Activated T-helper 9 cell treated with anti-CD3 and anti-CD28 coated beads, Interleukin-2, amount 50 U/mL, for 16 hours (primary cell): ENCODE measurements at places on chromosomes 2 and 18.

DNA sequence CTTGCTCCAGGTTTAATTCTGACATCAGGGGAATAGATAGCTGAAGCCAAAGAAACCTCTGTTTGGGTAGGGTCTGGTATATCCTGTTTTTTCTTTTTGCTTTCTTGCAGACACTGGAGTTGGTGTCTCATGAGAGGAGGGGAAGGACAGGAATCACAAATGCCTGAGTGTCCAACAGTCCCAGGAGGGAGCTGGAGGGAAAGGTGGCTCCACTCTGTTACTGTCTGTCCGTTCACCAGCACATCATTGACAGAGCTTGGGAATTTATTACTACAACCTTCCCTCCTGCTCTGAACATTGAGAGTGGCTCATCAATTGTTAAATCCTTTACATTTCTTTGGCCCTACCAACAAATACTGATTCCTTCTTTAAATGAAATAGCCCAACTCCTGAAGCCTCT is 152.3 kb upstream of the NOSTRIN start:
- no peak for DNase-seq

GRCh38 chr18:24595561-24596031 is 135.2 kb downstream of the HRH4 start:
- DNase-seq: no peak

DNA sequence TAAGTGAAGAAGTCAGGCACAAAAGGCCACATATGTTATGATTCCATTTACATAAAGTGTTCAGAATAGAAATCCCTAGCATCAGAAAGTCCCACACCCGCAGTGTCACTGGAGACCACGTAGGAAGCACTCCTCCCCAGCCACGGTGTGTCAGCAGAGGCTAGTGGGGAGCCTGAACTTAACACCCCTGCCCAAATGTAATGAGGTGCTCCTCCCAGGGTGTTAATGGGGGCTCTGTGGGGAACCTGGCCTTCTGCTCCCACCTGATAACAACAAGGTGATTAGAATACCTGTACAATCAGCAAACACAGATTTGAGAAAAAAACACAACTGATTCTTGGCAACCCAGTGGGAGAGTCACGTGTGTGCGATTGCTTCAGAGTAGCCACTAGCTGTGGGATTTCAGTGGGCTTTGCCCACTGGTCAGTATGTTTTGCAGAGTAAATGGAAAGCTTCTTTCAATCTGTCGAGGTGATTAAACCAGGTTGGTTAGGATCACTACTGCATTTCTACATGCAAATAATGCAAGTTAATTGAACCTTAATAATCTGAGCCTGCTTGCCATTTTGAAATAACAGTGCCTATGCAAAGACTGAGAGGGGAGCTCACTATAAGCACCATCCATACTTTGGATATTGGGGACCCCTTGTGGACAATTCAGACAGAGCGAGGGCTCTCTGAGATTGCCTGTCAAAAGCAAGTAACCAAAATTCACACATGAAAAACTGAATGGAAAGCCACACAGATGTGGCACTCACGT is 20.6 kb upstream of the ATRAID start:
- no peak for DNase-seq

DNA sequence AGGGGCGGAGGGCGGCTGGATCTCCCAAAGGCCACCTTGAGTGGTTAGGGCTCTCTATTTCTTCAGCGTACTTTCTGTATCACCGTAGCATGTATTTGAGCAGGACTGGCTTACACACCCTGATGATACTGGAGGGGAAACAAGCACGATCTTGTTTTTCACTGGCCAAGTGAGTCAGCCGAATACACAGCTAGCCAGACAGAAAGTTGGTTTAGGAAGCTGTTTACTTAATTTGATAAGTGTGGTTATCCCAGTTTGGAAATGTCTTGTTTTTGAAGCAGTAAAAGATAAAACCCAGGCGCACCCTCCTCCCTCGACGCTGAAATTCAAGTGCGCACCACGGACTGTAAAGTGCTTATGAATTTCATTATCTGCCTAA is 582 bp downstream of the RIOK3 start:
- no peak for DNase-seq

GRCh38 chr2:124211461-124211860 is 186.4 kb downstream of the CNTNAP5 start:
- DNase-seq: no peak

DNA sequence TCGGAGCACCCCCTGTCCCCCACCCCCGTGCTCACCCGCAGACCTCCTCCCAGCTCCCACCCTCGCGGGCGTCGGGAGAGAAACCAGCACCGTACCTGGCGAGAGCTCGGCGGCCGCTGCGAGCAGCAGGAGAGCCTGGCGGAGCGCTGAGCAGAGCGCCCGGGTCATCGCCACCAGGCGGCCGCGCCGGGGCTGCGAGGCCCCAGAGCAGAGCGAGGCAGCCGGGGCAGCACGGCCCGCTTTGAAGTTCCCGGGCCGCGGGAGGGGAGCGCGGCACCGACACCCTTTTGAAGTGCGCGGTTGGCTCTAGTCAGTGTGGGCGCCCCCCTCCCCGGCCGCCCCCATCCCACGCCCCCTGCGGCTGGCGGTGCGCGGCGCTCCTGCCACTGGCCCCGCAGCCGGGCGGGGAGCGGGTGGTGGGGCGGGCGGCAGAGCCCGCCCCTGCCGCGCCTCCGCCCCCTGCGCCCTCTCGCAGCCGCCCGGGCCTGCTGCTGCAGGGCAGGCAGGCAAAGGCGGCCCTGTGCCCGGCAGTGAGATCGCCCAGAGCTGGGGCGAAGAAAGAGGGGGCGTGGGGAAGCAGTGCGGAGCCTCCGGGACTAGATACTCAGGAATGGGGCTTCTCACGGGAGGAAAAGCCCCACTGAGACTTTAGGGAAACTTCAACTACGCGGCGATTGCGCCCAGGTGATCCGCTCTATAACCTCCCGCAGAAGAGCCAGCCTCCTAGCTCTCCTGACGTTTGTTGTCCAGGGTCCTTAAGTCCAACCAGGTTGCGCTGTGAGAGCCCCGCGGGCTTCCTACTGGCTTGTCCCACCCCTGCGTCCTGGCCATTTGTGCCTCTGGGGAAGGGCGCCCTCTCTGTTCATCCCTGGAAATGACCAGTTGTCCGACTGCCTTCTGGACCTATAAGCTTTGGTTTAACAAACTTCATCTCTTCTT is at the start of gene ACVR1C:
Gene ACVR1C, minus strand, starts transcription at position 388 of the 939 bp plus-strand sequence. Its CDS starts 220 bp downstream, at position 168.
- peak; percentile 59 for DNase-seq

- DNase-seq: no peak
Measured at GRCh38 chr18:73503326-73503725, 635.5 kb upstream of the NETO1 start.

DNA sequence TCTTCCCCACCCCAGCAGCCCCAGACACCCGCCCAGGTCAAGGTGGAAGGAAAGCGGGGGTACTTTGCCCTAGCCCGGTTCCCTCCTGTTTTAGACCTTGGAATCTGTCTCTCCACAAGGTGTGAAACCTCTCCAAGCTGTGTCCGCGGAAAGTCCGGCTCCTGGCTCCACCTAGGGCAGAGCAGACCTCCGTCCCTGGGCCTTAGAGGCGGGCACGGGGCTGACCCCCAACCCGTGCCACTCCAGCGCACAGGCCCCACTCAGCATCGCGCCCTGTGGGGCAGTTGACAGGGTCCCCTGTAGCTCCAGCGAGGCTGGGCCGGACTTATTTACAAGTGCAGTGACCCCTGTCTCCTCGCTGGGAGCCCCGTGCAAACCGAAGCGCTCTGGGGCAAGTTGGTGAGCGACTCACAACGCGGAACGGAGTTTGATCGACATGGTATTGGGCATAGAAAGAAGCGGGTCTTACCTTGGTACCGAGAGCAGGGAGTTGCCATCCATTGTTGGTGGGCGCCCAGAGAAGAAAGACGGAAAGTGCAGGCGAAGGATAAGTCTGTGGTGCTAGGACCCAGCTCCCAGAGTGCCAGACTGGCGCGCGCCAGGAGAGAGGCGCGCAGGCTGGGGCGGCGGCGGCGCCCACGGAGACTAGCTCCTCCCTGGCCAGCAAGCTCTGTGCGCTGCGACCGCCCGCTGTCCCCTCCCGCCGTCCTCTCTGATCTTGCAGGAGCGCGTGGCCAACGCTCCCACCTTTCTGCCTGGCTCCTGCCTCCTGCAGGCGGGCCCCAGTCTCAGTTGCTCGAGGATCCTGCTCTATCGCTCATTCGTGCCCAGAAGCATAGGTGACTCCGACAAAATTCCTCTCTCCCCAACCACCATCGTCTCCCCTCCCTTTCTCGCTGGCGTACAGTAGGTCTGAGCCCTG is at the start of gene SPHKAP:
Gene SPHKAP, minus strand, starts transcription at position 590 of the 922 bp plus-strand sequence. Its CDS starts 89 bp downstream, at position 501.
- no peak for DNase-seq

DNA sequence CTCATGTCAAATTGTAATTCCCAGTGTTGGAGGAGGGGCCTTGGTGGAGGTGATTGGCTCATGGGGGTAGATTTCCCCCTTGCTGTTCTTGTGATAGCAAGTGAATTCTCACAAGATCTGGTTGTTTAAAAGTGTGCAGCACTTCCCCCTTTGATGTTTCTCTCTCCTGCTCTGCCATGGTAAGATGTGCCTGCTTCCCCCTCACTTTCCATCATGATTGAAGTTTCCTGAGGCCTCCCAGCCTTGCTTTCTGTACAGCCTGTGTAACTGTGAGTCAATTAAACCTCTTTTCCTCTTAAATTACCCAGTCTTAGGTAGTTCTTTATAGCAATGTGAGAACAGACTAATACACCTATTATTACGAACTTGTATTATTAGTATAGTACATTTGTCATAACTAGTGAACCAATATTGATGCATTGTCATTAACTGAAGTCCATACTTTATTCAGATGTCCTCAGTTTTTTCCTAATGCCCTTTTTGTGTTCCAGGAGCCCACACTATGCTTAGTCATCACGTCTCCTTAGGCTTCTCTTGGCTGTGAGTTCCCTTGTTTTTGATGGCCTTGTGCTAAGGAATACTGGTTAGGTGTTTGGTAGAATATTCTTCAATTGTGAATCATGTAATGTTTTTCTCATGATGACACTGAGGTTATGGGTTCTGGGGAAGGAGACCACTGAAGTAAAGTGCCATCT is 4.5 kb upstream of the MAP3K2 start:
- DNase-seq: no peak
